ENCODE measurements at places on chromosomes 6 and 20.

DNA sequence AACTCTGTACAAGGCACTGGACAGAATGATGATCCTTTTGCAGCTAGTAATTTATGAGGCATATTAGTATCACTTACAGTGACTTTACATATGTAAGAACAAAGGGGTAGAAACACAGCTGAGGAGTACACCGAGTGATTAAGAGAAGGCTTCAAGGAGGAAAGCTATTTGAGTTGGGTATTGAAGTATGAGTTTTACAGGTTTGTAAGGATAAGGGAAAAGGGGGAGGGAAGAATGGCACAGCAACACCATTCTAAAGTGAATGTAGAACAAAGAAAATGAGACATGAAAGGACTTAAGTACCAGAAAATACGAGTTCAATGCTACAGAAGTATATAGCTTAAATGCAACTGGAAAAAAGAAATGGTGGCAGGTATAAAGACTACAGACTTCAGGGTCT, 5.5 kb downstream of the CDK19 start:
- no peak for DNase-seq

DNA sequence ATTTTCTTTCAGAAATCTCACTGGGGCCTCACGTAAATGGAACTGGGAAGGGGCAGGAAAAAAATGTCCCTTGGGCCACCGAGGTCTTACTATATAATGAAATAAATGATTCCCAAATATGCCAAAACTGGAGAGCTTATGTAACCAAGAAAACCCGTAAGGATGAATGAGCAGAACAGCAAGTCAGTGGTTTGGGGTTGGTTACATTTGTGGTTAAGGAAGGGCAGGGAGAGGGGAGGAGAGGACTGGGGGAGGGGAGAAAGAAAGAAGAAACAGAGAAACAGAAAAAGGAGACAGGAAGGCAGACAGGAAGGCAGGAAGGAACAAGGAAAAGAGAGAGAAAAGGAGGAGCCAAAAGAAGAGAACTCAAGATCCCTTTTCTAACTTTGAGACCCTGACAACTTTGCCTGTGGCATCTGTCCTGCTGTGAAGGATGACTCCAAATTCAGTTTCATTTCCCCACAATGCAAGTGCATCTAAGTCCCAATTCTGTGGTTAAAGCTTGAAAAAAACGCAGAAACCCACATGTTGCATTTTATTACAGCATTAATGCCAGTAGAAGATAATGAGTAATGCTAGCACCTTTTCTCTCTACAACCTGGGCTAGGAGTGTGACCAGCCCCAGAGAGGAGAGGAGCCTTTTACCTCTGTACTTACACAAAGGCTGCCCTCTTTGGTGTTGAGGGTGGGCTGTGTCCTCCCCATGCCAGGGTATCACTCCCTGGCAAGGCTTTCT, 10.8 kb upstream of the ARMC2 start:
- DNase-seq, result no peak

GRCh38 chr20:63382551-63383300, 21.6 kb upstream of the CHRNA4 start:
- no peak for DNase-seq

GRCh38 chr20:45368221-45368980, 5.4 kb downstream of the SYS1 start:
- DNase-seq, result no peak

- DNase-seq, result no peak
Measured at GRCh38 chr6:112620812-112621569, 273.9 kb downstream of the RFPL4B start.

GRCh38 chr6:12314751-12315150, 24.6 kb downstream of the EDN1 start:
- no peak for DNase-seq

GRCh38 chr20:51303731-51304670, 238.5 kb downstream of the NFATC2 start:
- DNase-seq, result no peak

DNA sequence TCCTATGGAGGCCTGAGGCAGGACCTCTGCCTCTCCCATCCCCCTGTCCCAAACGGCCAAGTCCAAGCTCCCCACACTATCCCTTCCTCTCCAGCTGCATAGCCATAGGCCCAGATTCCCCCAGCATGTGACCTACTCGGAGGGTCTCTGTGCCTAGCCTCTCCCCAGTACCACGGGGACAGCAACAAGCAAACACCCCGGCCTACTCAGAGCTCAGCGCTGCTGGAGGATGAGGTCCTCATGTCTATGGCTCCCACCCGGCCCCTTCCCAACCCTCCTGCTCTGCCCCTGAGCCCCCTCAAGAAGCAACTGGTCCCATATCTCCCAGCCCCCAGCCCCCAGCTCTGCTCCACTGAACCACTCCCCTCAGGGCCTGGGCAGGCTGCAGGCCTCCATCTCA, 24.2 kb downstream of the RNASET2 start:
- DNase-seq, result no peak

DNA sequence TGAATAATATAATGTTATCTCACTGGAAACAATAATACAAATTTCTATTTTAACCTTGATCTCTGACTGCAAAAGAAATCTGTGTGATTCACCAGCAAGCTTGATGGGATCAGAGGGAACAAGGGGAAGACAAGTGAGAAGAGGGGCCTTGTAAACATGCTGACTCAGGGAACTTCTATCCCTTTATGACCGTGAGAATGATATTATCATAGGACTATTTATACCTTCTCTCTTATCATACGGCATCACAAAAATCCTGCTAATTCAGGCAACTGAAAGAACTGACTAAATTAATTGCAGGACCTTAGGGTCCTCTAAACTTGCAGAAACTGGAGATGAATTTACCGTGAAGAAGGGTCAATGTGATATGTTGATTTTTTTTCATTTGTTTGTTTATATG, 173.3 kb downstream of the PTPRK start:
- DNase-seq, result no peak

- DNase-seq, result no peak
Measured at GRCh38 chr6:39770446-39770845, 21.7 kb upstream of the DAAM2 start.

DNA sequence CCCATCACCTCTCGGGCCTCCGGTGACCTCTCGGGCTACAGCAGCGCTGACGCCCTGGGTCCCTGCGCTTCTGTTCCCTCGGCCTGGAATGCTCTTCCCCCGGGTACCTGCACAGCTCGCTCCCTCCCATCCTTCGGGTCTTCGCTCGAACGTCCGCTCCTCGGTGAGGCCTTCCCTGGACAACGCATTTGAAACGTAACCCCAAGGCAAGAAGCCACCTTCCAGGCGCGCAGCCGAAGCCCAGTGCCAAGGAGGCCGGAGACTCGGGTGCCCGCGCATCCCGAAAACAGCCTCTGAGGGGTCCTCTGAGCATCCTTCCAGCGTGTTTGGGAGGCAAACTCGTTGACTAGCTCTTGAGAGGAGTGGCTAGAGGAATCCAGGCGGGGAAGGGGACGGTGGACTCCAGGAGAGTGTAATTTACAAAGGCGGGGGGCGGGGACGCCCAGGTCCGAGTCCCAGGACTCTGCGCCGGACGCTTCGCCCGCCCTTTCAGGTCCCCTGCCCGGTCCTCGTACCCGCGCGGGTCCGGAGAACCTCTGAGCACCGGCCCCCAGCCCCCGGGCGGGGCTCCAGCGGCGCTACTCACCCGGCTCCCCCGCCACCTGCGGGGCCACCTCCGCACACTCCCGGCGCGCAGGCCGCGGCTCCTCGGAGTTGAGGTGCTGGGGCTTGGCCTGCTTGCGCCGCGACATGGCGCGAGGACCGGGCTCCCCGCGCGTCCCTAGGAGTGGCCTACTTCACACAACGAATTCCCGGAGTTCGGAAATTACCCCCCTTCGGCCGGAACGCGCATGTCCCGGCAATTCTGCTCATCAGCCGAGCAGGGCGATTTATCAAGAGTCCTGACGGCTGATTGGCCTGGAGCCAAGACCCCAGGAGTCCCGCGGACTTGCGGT, 86.8 kb downstream of the ZFP64 start:
- no peak for DNase-seq

GRCh38 chr20:49853640-49854039, 41.0 kb downstream of the SLC9A8 start:
- DNase-seq, result no peak

- no peak for DNase-seq
Measured at GRCh38 chr6:132270726-132271402, 130.4 kb downstream of the MOXD1 start.

DNA sequence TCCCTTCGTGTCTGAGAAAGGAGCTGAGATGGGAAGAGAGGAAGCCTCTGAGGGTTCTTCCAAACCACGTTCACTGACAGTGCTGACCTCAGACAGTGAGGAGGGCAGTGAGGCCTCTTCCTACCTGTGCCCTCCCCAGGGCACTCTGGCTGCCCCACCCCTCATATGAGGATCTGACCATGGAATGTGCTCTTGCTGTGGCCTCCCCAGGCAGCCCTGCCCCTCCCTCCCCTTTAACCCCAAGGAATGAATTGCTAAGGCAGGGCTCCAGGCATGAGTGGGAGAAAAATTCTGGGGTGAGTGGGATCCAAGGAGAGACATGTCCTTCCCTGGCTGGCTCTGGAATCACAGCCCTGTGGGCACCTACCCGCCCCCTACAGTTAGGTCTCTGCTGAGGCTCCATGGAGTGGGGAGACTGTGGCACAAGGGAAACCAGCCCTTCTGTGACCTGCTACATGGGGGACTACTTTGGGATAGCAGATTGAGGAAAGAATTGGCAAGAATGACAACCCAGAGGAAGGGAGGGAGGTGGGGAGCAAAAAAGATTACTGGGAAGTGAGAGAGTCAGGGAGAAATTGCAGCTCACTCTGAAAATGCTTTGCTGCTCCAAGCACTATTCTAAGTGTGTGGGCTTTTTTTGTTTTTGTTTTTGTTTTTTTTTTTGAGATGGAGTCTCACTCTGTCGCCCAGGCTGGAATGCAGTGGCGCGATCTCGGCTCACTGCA, 29.4 kb downstream of the TNXB start:
- no peak for DNase-seq

DNA sequence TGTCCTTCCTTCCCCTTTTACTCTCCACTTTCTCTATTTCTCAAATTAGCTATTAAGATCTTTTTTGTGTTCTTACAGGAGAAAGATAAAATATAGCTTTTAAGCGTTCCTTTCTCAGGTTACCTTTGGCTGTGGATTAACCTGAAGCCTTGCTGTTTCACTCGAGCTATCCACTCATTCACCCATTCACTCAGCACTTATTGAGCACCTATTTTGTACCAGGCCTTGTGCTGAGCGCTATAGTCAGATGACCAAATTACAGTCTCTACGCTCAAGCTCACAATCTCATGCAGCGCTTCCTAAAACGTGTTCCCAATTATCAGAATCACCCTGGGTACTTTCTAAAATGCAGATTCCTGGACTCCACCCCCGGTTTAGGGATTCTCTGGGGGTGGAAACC, 1.8 kb upstream of the CEP250 start:
- no peak for DNase-seq

GRCh38 chr6:157528931-157529653, 148.1 kb downstream of the ZDHHC14 start:
- DNase-seq, result no peak

- no peak for DNase-seq
Measured at GRCh38 chr20:760751-761417, 7.4 kb downstream of the SLC52A3 start.

- DNase-seq, result peak; percentile 31
Measured at GRCh38 chr6:158707120-158707820, 57.4 kb downstream of the SYTL3 start.

DNA sequence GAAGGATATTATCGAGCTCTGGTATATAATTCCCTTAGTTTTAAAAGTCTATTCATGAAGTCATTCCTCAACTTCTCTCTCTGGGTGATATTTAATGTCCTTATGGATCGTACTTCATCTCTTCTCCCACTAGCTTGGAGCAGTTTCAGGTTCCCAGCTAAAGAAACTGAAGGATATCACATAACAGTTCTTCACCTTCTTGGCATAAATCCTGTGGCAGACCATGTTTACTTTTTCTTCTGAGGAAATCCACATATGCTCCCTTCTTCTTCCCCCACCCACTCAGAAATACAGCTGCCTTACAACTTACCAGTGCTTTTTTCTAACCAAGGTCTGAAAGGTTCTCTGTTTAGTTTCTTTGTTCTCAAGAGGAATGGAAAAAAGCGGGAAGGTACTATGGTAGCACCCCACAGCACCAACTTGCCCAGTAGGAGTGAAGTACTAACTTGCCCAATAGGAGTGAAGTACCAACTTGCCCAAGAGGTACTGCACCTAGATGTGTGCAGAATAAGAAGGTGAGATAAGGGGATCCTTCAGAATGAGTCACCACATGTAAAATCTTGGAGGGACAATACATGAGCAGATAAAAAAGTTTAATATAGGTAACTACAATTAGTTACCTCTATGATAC, 53.1 kb downstream of the TSPYL4 start:
- DNase-seq, result no peak

DNA sequence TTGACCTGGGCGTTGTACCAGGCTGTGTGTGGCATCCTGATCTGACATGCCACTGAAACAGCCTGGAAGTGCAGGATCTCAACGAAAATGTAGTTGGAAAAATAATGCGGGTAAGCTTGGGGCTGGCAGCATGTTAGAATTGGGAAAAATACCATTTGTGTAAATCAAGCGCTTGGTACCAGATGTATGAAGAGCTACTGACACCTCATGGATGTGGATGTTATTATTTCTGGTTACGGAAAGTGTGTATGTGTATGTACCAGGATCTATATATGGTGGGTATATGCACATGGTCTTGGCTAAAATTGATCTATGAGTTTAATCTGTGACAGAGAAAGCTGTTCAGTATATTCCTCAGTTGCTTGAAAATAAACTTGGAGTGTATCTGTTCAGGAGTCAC, 22.7 kb downstream of the HIVEP1 start:
- DNase-seq, result no peak

DNA sequence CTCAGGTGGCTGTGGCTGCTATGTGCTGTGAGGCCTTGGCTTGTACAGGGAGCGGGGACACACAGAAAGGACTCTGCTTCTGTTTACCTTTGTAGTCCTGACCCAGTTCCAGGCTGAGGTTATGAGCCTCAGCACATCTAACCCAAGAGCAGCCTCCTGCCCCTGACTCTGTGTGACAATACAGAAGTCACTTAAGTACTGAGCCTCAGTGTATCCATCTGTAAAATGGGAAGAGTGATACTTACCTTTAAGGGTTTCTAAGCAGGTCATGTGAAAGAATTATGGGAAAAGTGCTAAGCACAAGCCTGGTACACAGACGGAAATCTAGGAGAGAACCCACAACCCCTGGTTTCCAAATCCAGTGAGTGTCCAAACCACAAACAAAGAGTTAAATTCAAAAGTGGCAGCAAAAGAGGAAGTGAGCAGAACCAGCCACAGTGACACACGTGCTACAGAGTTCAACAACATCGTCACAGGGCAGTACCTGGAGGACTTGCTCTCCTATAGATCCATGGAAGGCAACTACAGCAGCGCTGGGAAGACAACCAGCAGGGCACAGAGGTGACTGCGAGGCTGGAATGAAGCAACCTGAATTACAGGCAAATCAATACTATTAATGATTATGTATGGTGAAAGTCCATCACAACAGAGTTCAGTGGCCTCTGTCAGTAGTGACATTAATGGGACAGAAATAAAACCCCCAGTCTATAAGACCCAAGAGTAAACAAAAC, 12.5 kb downstream of the TRIM26 start:
- DNase-seq, result no peak
